ENCODE measurements at places on chromosomes 2 and 18.

DNA sequence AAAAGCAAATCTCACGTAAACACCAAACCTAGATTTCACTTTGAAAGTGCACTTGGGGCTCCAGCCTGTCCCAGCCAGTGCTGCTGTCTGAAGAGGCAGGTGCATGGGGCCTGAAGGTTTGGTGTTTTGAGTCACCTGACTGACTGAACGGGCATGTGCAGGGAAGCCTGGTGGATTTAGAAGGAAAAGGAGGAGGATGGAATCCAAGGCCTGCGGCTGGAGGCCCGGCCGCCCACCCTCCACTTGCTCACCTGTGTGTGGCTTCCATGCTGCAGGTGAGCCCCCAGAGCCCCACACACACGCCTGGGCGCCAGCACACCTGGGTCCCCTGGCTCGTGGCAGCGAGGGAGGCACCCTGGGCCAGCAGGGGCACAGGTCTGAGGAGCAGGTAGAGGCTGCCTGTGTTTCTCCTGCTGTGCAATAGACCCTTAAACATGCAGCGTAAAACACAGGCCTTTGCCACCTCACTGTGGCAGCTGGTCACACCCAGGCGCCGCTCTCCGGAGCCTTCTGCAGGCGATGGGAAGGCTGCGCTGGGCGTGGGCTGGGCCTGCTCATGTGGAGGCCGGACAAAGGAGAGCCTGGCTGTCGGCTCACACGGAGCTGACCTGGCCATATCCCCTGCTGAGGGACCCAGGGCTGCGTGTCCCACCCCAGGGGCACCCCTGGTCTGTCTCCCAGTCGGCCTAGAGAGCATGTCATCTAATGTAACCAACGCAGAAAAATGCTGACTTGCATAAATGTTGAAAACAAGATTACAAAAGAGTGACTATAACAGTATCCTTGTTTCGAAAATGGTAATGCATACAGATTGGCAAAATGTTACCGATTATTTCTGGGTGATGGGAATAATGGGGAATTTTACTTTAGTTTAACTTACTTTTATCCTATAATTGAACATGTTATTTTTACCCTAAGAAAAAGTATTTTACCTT is 71.3 kb downstream of the TMEM18 start:
- DNase-seq: no peak

DNA sequence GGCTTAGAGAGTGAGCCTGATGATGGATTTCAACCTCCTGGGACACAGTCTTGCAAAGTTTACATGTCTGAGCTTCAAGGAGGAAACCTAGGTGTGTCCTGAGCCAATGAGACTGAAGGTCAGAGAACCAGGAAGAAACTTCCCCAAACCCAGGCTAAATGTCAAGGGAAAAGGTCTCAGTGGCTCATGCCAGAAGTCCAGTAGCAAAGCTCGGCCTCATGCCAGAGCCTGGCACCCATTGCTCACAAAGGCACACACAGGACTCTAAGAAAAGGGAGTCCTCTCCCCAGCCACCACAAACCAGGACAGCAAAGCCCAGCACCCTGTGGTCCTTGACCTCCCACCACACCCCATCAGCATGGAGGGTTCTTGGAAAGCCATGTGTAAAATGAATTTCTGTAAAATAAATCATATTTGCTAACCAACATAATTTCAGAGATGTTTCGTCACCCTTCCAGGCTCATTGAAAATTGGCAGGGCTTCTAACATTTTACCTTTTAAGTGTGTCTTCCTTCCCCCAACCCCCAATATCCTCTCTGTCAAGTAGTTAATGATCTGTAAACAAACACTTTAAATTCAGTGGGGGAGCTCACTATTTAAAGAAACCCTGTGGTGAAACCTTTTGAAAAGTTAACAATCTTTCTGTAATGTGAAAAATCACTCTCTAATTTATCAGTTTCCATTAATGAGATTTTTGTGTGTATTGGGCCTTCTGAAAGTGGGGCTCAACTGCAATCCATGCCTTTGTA is 77.1 kb downstream of the BCL11A start:
- no peak for DNase-seq

GRCh38 chr2:98704499-98705332 is 26.2 kb downstream of the MGAT4A start:
- DNase-seq: no peak

DNA sequence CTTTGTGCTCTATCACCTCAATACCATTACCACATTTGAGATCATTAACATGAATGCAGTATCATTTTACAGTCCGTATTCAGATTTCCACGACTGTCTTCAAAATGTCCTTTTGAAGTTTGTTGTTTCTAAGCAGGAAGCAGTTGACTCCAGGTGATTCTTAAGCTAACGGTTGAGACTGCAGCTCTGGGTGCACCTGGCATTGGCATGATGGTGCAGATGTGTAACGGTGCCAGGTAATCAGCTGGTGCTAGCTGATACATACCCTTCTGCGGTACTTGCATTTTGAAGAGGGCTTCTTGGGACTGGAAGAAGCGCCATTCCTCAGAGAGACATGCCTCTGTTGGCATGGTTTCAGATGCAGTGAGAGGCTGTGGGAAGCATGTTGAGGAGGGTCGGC is 19.5 kb downstream of the SIGLEC15 start:
- no peak for DNase-seq

DNA sequence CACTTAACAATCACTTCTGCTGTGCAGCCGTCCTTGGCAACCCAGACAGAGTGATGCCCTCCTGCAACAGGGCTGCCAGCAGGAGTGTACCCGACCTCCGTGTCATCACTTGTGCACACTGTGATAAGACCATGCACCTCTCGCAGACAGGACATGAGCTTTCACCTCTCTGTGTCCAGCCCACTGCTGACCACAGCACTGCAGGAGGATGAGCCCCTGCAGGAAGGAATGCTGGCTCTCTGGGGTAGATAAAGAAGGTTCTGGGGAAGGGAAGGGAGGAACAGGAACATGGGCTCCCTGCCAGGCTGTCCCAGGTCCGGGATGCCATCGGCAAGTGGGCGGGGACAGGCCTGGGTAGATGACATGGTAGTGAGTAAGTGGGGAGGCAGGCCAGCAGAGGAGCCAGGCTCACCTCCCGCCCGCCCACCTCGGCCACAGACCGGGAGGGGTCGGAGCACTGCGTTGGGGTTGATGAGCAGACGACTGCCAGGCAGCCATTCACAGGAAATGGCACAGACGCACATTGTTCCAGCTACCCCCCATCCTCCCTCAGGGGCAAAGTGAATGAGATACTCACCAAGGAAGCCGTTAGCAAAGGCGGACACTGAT is 18.6 kb upstream of the COL6A3 start:
- DNase-seq: peak; percentile 38

GRCh38 chr2:88824951-88825350 is 133.5 kb downstream of the RPIA start:
- DNase-seq: no peak

- DNase-seq: peak; percentile 7
These were observed 210.5 kb upstream of the PIK3C3 start for GRCh38 chr18:41744421-41745030.
